ENCODE measurements at places on chromosomes 1 and 21.

GRCh38 chr21:42685036-42685435 lies 31.6 kb downstream of the PDE9A start:
- DNase-seq: no peak

- DNase-seq: no peak
These were observed 12.3 kb downstream of the IFI6 start for GRCh38 chr1:27659497-27660299.

DNA sequence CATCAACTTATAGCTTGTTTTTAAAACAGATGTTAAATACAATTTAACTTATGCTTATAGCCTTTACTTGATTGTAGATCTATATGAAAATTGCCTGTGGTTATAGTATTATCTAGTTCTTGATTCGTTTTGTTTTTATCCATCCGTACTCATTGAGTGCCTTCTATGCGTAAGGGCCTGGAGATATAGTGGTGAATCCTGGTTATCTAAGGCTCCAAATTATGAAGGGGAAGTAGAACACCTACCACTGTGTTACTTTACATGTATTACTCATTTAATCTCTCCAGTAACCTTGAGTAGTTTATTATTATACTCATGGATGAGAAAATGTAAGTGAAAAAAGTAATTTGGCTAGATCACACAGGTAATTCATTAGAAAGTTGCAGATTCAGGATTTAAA lies 121.8 kb downstream of the OSBPL9 start:
- no peak for DNase-seq

DNA sequence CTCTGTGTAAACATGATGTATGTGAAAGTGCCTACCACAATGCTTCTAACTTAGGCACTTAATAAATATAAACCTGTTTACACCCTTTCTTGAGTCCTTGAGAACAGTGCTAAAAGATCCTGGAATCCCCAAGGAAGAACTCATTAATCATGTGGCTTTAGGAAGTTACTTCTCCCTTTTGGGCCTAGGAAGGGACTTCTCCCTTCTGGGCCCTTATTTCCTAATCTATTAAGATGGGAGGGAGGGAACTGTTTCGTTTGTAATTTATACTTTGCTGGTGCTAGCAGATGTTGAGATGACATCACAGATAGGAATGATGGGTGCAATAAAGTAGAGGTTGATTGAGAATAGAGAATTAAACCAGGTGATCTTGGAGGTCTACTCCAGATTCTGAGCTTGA lies 1.2 kb downstream of the BTF3L4 start:
- DNase-seq: no peak

- no peak for DNase-seq
These were observed 87.4 kb upstream of the MACF1 start for GRCh38 chr1:39116860-39117728.

DNA sequence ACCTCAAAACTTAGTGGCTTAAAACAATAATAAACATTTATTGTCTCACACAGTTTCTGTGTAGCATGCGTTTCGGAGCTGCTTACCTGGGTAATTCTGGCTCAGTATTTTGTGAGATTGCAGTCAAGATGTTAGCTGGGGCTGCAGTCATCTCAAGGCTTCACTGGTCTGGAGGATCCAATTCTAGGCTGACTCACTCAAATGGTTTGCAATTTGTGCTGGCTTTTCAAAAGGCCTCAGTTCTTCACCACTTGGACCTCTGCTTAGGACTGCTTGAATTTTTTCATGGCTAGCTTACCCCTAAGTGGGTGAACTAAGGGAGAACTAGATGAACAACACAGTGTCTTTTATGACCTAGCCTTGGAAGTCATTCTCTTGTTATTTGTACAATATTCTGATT lies 21.0 kb downstream of the XPR1 start:
- no peak for DNase-seq

GRCh38 chr1:215394084-215394991 lies 172.8 kb upstream of the KCTD3 start:
- no peak for DNase-seq

- no peak for DNase-seq
These were observed 41.9 kb downstream of the UBE2G2 start for GRCh38 chr21:44759628-44760285.

GRCh38 chr1:225580238-225581099 lies 72.5 kb downstream of the ENAH start:
- no peak for DNase-seq

DNA sequence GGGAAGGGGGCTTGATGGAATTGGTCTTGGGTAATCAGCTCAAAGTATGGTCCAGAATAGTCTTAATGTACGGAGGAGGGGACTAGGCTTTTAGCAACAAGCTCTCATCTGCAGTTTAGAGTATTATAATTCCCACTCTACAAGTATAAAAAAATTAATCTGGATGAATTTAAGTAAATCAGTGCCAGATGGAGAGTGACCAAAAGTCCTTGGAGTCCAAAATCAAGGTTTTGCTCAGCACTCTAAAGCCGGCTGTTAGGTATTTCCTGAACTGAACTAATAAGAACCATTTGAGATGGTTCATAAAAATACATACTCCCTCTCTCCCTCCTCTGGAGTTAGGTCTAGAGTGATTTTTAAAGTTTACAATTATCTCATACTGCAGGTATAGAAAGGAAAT lies 23.7 kb downstream of the GLUL start:
- no peak for DNase-seq

GRCh38 chr1:25831569-25832196 lies 11.9 kb downstream of the MTFR1L start:
- DNase-seq: no peak

GRCh38 chr1:6294080-6294889 lies 33.4 kb upstream of the GPR153 start:
- no peak for DNase-seq

GRCh38 chr1:87236585-87236984 lies 92.1 kb upstream of the LMO4 start:
- DNase-seq: no peak

DNA sequence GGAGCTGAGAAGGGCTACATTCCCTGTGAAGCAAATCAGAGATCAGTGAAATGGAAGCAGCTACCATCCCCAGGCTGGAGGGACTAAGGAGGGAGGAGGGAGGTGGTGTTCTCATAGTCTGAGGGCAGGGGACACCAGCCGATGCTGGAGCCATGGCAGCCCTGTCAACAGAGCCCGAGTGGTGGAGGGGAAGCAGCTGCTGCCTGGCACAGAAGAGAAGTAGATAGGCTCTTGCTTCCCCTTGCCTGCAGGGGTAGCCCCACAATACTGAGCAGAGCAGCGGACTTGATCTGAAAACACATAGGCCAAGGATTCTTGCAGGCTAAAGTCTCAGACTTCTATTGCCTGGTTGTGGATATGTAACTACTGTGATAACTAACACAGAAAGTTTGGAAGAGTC lies 255.1 kb downstream of the FGGY start:
- no peak for DNase-seq

- no peak for DNase-seq
These were observed 8.4 kb downstream of the MX2 start for GRCh38 chr21:41369920-41370839.

DNA sequence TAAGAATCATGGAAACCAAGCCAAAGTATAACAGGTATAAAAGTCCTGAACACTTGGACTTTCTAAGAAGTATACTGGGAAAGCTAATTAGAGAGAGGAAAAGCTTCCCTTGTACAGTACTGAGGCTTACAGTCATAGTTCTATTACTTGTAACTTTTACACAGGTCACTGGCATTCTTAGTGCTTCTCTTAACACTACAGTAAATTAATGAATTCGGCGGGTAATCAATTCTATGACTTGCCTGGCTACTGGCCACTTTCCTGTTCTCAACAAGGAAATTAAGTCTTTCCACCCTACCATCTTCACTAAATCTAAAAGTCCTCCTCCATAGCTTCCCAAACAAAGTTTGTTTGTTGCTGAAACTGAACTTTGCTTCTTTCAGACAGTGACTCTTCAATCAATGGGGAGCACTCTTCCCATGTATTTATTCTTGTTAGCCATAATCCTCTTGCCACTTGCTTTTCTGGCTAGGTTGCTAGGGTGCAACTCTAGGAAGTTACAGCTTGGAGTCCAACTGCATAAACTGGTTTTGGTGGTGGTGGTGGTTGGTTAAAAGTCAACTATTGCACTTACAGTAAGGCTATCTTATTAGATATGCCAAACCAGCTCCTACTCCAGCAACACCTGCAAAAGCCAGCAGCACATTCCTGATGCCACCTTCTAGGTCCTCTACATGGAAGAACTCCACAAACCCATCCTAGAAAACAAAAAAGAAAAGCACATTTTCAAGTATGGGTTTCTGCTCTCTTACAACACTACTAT lies 2.4 kb downstream of the MCL1 start:
- no peak for DNase-seq

DNA sequence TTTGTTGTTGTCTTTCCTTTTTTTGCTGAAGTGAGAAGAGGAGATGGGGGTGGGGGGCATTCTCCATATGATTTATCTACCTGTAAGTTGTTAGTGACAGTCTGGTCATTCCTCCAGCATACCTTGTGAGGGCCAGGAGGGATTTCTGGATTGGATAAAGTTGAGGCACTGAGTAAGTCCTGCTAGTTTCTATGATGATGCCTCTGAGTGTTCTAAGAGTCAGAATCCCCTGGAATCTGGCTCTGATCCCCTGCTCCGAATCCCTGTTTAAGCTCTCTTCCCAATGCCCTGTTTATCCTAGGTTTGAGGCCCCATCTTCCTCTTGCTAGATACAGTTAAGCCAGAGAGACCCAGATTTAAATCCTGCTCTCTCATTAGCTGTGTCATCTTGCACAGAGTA lies 83.2 kb upstream of the HOOK1 start:
- DNase-seq: no peak

GRCh38 chr1:8259498-8260290 lies 58.2 kb upstream of the SLC45A1 start:
- no peak for DNase-seq

DNA sequence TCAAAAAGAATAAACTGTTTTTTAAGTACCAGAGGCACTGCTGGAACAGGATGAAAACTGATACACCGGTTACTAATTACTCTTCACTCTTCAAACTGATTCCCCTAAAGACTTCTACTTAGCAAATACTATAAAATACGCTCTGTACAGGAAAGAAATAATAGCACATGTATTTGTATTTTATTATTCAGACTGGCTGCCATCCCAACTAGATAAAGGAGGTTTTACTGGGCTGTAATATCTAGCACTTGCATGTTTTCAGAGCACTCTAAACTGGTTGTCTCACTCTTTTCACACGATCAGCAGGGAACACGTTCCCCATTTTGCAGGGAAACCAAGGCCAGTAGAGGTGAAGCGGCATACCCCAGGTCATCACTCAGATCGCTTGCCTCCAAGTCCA lies 9.2 kb downstream of the SMIM12 start:
- no peak for DNase-seq

- DNase-seq: no peak
These were observed 9.1 kb upstream of the SYTL1 start for GRCh38 chr1:27332536-27333281.

DNA sequence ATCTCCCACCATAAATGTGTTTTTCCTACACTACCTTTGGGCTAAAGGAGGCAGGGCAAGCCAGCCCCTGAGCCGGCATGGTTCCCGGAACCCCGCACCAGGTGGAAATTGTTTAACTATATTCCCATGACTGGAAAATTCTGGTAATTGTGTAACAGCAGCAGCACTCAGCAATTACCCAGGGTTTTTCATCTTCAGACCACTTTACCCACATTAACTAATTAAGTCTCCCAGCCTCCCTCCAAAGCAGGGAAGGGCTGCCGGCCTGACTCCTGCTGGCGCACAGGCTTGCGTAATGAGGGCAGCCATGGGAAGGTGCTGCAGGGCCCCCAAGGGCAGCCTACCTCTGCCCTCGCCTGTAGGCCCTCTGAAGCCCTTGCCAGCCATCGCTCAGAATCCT lies 140.7 kb upstream of the VAMP3 start:
- DNase-seq: no peak

- no peak for DNase-seq
These were observed 60.1 kb upstream of the COA6 start for GRCh38 chr1:234313171-234313570.

DNA sequence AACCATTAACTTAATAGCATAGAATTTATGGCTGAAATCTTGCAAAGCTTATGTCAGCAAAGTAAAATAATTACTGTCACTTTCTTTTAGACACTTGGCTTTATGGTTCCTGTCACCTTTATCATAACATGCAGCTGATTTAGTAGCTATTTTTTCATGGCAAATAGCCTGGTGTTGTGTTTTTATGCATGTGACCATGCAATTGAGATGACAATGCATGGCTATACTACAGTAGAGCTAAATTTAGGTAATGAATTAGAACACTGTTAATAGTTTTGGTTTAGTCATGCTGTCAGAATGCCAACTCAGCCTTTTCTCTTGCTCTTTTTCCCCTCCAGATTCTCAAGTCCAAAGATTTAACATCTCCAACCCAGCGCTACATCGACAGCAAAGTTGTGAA lies 88.6 kb downstream of the TGFB2 start:
- no peak for DNase-seq

GRCh38 chr1:58874757-58875755 lies 91.2 kb upstream of the JUN start:
- DNase-seq: no peak

DNA sequence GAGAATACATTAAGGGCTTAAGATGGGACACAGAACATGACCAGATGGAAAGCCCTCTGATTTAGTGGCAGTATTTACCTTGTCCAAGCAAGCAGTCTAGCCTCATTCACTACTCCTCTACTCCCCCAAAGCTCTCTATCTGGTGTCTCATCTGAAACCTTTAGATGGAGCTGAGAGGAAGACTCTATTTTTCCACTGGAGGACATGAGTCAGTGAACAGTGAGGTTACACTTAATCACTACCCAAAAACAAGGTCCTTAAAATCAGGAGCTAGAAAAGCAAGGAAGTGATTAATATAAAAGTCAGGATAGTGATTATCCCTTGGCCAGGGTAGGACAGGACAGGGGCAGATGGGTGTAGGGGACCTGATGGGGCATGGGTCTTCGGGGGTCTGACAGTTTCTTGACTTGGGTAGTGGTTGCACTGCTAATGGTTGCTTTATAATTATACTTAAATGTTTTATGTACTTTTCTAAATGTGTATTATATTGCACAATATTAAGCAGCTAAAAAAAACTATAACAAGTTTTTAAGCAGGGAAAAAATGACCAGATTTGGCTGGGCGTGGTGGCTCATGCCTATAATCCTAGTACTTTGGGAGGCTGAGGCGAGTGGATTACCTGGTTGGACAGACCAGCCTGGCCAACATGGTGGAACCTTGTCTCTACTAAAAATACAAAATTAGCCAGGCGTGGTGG lies 3.0 kb downstream of the PTPN22 start:
- DNase-seq: no peak

- DNase-seq: no peak
These were observed 55.3 kb upstream of the RCC1 start for GRCh38 chr1:28450561-28450960.

DNA sequence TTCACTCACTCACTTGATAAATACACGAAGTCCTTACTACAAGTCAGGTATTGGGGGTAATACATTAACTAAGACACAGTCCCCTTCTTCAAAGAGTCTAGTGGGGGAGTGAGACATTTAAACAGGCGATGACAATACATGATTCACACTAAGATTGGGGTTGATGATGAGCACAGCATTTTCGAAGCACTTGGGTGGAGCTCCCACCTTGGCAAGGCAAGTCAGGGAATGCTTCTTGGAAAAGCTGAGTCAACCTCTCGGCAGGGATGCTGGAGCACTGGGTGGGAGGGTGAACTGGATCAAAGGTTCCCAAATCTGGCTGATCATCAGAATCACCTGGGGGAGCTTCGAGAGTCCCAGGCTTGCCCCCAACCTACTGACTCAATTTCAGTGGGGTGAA lies 57.9 kb upstream of the ENAH start:
- DNase-seq: no peak

Measured in cortex of kidney (tissue), 1 donor.